ENCODE measurements at places on chromosomes 5 and 9. TPM values are rescaled to one million over a fixed set of nuclear protein-coding genes. Genes with fewer than 3 reads are reported as not detected.
A peak's percentile ranks its signal among the peaks of the same experiment; 100 is the strongest.

The PCDHGB5 gene
- total RNA-seq, result 4.6 TPM

The PCDH1 gene
- 20.8 TPM for total RNA-seq

The ASPN gene
- total RNA-seq, result 4.2 TPM

The KIAA0825 gene
- total RNA-seq, result 0.60 TPM

- no peak overlapping the region for H3K27ac ChIP-seq
- no peaks in the 10 kb centered on the region for H3K27me3 ChIP-seq
- H3K36me3 ChIP-seq, result no peaks in the 10 kb centered on the region
- H3K4me1 ChIP-seq, result peaks cover 46% of the 10 kb centered on the region
- DNase-seq, result no peak
- H3K4me3 ChIP-seq, result no peak overlapping the region
Observed at GRCh38 chr5:124908581-124909451, 162.4 kb upstream of the ZNF608 start.

DNA sequence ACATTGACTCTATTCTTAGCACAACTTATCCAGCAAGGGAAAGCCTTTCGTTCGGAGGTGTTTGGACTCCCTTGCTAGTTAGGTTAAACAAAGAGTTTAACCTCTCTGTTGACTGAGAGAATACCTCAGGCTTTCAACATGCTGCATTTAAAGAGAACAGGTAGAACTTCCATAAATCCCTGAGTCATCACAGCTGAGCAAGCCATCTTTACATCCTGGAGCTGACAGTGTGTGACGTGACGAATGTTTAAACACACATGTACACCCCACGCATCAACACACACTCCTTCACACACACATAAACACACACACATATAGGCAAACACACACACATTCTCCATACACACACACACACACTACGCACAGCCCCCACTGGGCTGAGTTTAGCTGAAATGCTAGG, 152.8 kb downstream of the ADAMTS12 start:
- H3K27me3 ChIP-seq, result no peaks in the 10 kb centered on the region
- H3K36me3 ChIP-seq, result no peaks in the 10 kb centered on the region
- no peak overlapping the region for H3K27ac ChIP-seq

- peak overlapping the region; percentile 68 for H3K27ac ChIP-seq
- H3K4me1 ChIP-seq, result peaks cover 22% of the 10 kb centered on the region
- DNase-seq, result no peak
- H3K27me3 ChIP-seq, result no peaks in the 10 kb centered on the region
- no peak overlapping the region for H3K4me3 ChIP-seq
Observed at GRCh38 chr5:154723740-154724505, 31.3 kb upstream of the LARP1 start.

DNA sequence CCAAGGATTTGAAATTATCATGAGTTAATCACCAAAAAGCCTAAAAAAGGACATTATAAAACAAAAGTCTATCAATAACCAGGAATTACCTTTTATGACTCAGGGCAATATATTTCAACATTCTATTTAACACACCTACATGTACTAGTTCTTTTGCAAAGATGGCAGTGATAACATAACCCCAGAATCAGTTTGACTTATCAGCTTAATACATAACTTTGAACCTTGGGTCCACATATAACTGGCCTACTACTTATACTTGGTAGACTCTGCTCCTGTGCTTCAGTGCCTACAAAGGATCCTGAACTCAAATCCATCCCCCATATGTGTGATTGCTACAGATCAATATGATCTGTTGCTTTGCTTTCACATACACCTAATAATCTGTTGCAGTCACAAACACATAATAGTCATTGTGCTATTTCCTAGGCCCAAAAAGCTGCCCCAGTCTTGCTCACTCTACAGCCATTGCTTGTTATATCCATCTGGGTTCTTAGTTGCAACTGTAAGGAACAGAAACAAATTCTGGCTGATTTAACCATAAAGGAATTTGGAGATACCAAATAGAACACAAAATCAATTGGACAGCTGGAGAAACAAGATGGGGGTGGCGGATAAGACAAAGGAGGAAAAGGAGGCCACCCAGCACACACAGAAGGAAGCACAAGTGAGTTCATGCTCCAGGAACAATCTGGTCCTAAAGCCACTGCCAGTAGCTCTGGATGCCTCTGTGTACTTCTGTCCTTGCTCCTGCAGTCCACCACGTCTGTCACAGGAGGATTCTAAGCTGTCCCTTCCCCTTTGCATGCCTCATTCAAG, 25.5 kb downstream of the DEPDC1B start:
- H3K36me3 ChIP-seq, result no peaks in the 10 kb centered on the region
- H3K27ac ChIP-seq, result no peak overlapping the region

- no peaks in the 10 kb centered on the region for H3K36me3 ChIP-seq
- H3K27me3 ChIP-seq, result no peaks in the 10 kb centered on the region
- no peak for DNase-seq
- no peak overlapping the region for H3K4me3 ChIP-seq
Observed at GRCh38 chr5:32916648-32917047, 205.5 kb downstream of the NPR3 start.

DNA sequence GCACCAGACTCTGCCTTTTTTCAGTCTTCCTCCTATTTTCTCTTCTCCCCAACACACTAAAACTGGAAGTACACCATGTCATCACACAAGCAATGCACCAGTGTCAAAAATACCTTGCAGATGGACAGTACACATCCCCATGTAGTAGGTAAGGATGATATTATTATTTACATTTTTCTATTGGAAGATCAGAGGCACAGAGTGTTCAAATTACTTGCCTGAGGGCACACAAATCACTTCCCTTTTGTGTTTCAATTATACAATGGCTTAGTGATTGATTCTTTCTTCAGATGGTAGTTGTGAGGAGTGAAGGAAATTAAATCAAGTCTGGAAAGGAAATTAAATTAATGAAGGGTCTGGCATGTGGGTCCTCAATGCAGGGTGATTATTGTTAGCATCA, 39.6 kb downstream of the CTSL start:
- no peak overlapping the region for H3K4me3 ChIP-seq
- no peaks in the 10 kb centered on the region for H3K36me3 ChIP-seq
- no peak for DNase-seq
- H3K27ac ChIP-seq, result no peak overlapping the region
- no peaks in the 10 kb centered on the region for H3K27me3 ChIP-seq
- no peaks in the 10 kb centered on the region for H3K4me1 ChIP-seq

DNA sequence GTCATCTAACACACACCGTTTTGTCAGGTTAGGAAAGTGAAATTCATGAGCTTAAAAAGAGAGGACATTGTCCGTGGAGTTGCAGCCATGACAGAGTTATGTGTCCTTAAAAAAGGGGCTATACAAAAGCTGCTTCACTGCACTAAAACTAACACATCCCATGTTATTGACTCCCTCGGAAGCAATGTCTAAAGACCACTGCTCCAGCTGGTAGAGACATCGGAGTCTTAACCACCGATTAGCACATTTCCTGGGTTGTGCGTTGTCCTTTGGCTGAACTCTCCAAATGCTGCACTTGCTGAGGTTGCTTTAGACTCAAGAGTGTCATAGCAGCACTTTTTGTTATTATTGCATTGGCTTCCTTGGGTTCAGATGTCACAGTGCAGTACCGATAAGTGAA, 128.3 kb upstream of the C9orf72 start:
- H3K4me1 ChIP-seq, result peaks cover 6% of the 10 kb centered on the region
- H3K4me3 ChIP-seq, result no peak overlapping the region
- no peaks in the 10 kb centered on the region for H3K27me3 ChIP-seq
- peak; percentile 28 for DNase-seq
- no peaks in the 10 kb centered on the region for H3K36me3 ChIP-seq

GRCh38 chr9:68964102-68964541, 49.8 kb downstream of the PRKACG start:
- DNase-seq, result no peak
- H3K4me1 ChIP-seq, result no peaks in the 10 kb centered on the region
- no peaks in the 10 kb centered on the region for H3K27me3 ChIP-seq
- no peaks in the 10 kb centered on the region for H3K36me3 ChIP-seq

- H3K4me1 ChIP-seq, result no peaks in the 10 kb centered on the region
- no peaks in the 10 kb centered on the region for H3K27me3 ChIP-seq
- H3K36me3 ChIP-seq, result no peaks in the 10 kb centered on the region
- H3K27ac ChIP-seq, result no peak overlapping the region
- no peak overlapping the region for H3K4me3 ChIP-seq
- DNase-seq, result no peak
Observed at GRCh38 chr5:26259081-26259480, 779.3 kb downstream of the CDH9 start.
